ENCODE measurements at places on chromosomes 6 and 20. TPM values are rescaled to one million over a fixed set of nuclear protein-coding genes. Genes with fewer than 3 reads are reported as not detected.
A peak's percentile ranks its signal among the peaks of the same experiment; 100 is the strongest.

Gene REV3L
- 14.2 TPM for total RNA-seq

Gene OR2H2
- total RNA-seq, result not detected

Gene LSM14B
- total RNA-seq, result 38.1 TPM

DNA sequence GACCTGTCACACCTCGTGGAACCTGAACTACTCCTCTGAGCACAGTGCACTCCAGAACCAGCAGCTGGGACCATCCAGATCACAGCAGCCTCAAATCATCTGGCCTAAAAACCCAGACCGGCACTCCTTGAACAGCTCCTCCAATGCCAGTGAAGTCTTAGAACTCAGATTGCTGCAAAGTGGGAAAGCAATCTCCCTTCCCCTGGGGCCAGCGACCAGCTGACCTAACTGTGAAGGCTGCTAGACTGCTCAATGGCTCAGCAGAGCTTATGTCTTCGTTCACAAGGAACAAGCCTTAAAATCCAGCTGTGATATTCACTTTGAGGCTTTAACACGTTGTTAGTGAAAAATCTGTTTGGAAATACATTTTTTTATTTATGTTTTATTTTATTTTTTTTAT lies 243.2 kb downstream of the ANKRD60 start:
- no peak for DNase-seq

- no peak for DNase-seq
Observed at GRCh38 chr6:106799031-106799894, 169.9 kb downstream of the QRSL1 start.

GRCh38 chr6:166633732-166634535 lies 6.9 kb upstream of the RPS6KA2 start:
- no peak for DNase-seq

GRCh38 chr20:56153926-56154325 lies 94.6 kb upstream of the MC3R start:
- DNase-seq, result no peak

DNA sequence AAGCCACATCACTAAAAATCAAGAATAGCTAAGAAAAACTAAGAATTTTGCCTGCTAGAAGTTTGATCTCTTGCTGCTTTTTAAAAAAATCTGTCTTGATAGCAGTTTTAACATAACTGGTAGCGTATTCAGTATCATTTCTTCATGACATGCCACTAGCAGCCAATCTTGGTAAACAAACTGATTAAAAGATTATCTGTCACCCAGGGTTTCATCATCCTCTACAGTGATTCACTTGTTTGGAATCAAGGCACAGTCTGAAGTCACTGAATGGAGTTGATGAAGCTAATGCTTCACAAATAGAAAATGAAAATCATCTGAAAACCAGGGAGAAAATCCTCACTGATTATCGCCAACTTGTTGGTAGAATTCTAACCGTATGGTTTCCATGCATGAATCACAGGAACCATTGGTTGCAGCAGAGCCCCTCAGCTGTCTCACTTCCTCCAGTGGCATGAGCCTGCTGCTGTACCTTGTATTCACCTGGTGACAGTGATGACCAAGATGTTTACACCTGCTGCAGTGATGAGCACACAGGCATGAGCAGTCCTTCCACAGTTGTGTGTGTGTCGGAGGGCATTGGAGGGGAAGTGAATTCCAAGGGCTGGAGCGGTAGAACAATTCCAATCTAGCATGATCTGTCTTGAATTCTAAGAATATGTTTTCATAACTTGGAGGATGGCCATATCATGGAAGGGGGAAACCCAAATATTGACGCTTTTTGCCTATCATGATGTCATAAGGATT lies 275.0 kb downstream of the KHDC1L start:
- DNase-seq, result no peak

- DNase-seq, result peak; percentile 37
Observed at GRCh38 chr6:34390531-34391472, 1.7 kb downstream of the NUDT3 start.

- no peak for DNase-seq
Observed at GRCh38 chr6:112626468-112627082, 279.4 kb downstream of the RFPL4B start.

DNA sequence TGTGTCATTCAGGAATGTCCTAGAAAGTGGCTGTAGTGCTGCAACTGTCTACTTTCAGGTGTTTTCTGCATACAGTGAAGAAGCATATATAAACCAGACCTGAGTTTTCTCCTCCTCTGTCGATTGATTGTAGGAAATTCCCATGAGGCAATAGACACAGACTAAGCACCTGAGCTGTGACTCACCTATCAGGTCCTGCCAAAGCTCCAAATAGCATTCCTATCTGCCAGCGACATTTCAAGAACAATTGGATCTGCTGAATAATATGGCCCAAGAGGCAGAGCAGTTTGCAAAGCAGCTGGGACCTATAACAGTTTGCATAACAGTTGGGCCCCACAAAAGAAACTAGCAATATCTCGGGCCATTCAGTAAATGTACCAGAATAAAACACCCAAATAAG lies 360.4 kb downstream of the HAO1 start:
- no peak for DNase-seq

- no peak for DNase-seq
Observed at GRCh38 chr6:18400831-18401446, 13.8 kb downstream of the RNF144B start.

- DNase-seq, result peak; percentile 91
Observed at GRCh38 chr6:7974938-7975763, 64.6 kb upstream of the TXNDC5 start.

DNA sequence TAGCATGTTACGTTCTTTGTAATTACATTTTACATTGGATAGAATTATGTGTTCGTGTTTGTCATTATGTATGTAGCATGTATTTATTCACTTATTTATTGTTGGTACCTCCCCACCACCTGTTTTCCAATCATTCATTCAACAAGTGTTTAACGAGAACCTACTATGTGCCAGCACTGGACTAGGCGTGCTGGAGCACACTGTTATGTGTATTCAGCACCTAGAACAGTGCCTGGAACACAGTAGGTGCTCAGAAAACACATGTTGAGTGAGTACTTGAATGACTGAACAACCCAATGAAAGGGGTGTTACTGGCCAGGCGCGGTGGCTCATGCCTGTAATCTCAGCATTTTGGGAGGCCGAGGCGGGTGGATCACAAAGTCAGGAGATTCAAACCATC lies 11.3 kb downstream of the ETV7 start:
- no peak for DNase-seq

GRCh38 chr6:91497770-91498169 lies 910.9 kb upstream of the MAP3K7 start:
- no peak for DNase-seq

- DNase-seq, result no peak
Observed at GRCh38 chr6:104623052-104623690, 236.5 kb downstream of the HACE1 start.

GRCh38 chr6:30679765-30680535 lies 6.5 kb downstream of the PPP1R18 start:
- no peak for DNase-seq

GRCh38 chr6:13013681-13014503 lies 297.3 kb downstream of the PHACTR1 start:
- DNase-seq, result no peak

- no peak for DNase-seq
Observed at GRCh38 chr20:63782051-63782471, 42.5 kb downstream of the SLC2A4RG start.

DNA sequence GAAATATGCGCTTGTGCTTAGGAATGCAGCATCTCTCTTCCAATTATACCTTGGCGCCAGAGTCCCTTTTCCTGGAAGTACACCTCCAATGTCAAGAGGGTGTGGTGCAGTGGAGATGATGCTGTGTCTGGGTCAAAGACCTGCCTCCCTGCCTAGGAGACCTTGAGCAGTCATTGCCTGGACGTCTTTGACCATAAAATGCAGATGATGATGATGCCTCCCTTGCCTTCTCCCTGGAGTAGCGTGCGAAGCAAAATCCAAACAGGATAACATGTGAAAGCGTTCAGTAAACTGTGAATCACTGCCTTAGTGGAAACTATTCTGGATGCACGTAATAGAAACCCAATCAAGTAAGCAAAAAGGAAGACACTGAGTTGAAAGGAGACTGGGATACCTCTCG lies 97.4 kb upstream of the ARMC2 start:
- no peak for DNase-seq

DNA sequence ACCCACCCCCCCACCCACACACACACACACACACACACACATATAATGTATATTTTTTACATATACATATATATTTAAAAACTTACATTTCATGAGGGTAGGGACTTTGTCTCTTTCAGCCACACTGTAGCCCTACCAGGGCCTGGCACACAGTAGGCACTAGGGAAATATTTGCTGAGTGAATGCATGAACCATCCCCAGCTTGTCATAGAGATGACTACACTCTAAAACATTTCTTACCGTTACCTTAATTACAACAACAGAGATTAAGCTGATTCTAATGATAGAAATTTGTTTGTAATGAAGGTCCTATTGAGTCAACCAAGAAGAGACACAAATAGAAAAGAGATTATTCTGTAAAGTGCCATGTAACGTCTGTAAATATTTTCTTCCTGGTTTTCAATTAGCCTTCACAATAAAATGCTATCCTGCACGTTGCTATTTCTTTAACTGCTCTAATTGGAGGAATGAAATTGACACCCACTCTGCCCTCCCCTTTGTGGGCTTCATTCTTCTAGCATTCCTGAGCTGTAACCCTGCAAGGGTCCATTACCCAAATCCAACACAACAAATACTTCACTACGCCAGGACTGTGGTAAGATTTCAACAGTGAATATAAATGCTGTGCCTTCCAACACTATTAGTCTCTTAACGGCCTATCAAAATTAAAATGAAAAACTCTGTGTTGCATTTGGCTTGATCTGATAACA lies 30.8 kb downstream of the SIM1 start:
- DNase-seq, result no peak

GRCh38 chr6:89667872-89668556 lies 29.5 kb upstream of the LYRM2 start:
- no peak for DNase-seq
